ENCODE measurements at places on chromosomes 5 and 9.

DNA sequence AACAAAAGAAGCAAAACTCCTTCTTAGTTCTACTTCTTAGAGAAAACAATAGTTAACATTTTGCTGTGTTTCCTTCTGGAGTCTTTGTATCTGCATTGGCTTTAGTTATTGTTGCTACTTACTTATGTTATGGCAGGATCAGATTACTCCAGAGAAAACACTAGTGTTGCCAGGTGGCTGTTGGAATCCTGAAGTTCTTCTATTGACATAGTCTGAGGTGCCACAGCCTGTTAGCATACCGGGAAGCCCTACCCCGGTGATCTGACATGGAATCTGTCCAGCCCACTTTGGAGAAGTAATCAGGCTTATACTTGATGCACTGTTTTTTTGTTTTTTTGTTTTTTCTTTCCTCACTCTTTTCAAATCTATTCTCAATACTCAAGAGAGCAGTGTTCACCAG, 68.5 kb upstream of the CEP78 start:
- DNase-seq: no peak

DNA sequence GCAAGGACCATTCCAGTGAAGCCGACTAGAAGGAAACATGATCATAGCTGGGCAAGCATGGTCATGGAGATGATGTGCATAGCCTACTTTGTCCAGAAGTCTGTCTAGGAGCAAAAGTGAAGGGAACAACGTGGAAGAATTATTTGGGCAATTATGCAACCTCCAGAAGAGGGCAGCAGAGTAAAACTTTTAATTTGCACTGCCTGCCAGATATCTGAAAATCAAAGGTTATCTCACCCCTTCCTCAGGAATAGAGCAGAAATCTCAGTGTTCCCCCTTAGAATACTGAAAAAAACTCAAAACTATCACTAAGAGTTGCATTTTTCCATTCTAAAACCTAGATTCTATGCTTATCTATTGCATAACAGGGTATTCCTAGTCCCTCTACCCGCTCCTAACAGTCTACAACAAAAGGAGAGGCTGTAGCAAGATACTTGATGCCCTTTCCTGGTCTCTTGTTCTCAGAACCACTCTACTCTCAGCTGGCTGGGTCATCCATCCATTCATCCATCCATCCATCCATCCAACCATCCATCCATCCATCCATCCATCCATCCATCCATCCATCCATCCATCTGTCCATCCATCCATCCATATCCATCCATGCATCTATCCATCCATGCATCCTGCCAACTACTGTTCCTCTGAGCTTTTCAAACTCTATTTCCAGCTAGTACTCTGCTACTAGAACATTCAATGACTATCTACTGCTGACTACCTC, 8.4 kb upstream of the SETD9 start:
- DNase-seq: no peak

GRCh38 chr9:13570068-13570974, 290.8 kb upstream of the MPDZ start:
- no peak for DNase-seq

- no peak for DNase-seq
These were observed 123.4 kb downstream of the NXNL2 start for GRCh38 chr9:88658311-88658822.

GRCh38 chr5:174098694-174099093, 53.2 kb downstream of the NSG2 start:
- DNase-seq: no peak

- peak; percentile 15 for DNase-seq
These were observed 139.6 kb downstream of the SCAMP1 start for GRCh38 chr5:78500028-78500427.

DNA sequence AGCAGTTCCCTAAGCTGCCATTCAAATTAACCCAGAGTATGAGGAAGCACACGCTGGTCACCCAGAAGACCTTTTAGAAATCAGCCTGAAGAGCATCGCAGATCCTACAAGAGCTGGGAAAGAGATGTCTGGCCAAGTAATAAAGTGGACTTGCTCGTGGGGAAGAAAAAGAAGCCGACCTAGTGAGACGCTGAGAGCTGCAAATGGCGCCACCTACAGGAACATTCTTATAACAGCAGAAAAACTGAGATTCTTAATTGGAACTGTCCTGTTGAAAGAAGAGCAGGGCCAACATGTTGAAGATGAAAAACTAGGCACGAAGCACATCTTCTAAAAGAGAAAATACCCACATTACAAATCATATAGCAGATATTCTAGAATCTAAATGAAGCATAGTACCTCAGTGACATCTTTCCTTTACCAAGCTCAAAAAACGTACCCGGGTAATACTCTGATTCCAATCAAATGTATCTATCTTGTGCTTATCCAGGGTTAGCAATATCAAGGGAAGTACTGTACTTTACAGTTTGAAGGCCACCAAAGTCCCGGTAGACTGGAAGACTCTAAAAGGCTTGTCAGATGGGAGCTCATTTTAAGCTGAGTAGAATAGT, 3.9 kb upstream of the GNAQ start:
- DNase-seq: peak; percentile 56

DNA sequence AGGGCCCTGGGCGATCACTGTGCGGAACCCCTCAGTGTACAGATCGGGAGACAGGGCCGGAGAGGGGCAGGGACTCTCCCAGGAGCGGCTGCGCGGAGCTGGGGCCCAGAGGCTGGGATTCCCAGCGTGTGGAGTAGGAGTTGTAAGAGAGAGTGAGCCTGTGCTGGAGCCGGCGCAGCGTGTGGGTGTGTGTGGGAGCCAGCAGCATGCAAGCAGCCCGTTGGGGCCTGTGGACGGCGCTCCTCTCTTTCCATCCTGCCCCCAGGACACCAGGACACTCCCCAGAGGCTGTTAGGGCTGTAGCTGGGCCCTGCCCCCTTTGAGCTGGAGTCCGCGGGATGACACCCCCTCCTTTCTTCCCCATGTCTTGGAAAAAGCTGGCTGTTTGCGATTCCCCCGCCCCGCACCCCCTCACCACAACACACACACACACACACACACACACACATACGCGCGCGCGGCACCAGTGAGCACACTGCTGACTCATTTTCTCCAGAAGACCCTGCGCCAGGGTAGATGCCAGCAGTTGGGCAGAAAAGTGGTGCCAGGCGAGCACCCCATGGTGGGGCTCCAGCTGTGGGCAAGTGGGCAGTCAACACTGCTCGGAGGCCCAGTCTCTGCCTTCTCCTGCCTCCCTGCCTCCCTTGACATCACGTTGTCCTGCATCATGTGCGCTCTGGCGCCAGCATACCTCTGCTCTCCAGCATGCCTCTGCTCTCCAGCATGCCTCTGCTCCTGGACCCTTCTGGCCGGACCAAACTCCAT, 1.5 kb downstream of the COL27A1 start:
- no peak for DNase-seq

DNA sequence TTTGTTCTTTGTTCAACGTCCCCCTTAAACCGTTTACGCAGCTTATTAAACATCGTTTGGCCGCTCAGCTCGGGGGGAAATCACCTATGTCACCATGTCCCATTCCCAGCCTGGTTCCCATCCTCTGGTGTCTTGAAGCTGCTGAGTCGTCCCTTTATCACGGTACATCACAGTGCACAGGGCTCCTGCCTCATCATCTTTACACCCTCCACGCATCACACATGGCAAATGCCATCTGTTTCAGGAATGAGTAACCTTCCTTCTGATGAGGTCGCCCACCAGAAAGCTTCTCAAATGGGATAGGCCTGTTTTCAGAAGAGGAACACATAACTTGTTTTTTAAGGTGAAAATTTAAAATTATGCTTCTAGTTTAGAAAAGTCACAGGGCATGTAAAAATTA, 7.9 kb upstream of the LHX6 start:
- DNase-seq: no peak

DNA sequence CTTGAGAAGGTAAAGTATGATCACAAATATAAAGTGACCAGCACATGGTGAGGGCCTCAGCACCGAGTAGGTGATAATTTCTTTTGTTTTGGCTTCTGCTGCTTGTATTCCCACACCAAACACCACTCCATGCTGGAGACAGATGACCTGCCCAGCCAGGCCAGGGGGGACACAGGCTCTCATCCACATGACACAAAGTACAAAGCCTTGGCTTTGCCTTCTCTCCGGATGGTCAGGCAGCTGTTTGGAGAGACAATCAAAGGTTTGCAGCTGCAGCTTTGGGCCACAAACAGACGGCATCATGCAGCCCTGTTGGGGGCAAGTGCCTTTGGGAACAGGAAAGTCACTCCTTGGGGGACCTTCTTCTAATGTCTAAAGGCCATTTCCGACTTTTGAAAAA, 226.2 kb upstream of the KLF4 start:
- no peak for DNase-seq

DNA sequence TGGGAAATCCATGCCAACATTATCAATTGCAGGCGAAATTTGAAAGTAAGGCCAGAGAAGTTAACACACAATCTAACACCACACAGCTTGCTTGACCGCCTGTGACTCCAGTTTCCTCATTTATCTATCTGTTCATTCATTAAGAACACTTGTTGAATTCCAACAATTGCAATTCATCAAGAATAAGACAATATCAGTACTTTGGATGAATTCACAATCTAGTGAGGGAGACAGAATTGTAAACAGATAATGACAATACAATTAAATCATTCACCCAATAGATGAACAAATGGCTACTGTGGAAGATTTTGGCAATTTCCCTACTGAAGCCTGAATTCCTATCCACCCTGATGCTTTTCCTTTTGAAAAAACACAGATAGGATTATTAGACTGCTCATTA, 181.6 kb downstream of the TRIM36 start:
- DNase-seq: no peak

DNA sequence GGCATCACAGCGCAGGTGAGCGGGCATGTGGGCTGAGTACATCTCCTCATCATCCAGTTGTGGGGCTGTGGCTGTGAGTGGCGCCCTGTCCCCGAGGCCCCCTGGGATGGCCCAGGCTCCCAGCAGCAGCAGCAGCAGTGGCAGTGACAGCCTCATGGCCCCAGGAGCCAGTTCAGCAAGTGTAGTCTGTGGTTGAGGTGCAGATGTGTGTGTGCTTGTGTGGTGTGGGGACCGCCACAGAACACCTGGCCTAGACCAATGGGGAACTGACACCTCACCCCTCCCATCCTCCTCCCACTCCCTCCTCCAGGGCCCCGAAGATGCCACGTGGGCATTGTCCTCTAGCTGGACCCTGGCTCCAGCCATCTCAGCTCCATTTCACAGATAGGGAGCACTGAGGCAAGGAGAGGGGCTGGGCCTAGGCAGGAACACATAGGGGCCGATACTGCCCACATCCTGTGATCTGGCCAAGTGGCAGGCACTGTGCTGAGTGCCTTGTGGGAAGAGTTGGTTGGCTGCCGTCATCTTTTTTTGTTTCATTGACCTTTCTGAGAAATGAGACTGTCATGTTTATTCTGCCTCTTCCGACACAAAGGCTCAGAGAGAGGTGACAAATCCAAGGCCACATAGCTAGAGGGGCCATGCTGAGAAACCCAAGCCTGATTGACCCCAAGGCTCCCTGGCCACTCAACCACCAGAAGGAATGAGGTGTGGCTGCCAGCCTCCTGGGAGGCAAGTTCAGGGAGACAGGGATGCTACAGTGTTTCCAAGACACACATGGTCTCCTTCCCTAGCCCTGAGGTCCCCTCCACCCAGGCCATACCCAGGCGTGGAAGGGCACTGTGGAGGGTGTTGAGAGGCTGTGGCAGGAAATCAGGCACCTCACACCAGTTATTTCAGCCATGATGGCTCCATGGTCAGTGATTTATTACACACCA, at the start of gene MZB1:
Gene MZB1 (minus strand): TSS at position 213 of the 938 bp plus-strand sequence. CDS start 57 bp downstream, at position 156.
- DNase-seq: peak; percentile 67

- no peak for DNase-seq
These were observed 91.3 kb downstream of the RALGPS1 start for GRCh38 chr9:127005770-127006314.

GRCh38 chr5:68962757-68963484, 130.9 kb upstream of the SLC30A5 start:
- no peak for DNase-seq

GRCh38 chr5:176888016-176888864, 10.9 kb downstream of the HK3 start:
- DNase-seq: no peak

- DNase-seq: no peak
These were observed 460.7 kb downstream of the NTRK2 start for GRCh38 chr9:85130260-85130659.

DNA sequence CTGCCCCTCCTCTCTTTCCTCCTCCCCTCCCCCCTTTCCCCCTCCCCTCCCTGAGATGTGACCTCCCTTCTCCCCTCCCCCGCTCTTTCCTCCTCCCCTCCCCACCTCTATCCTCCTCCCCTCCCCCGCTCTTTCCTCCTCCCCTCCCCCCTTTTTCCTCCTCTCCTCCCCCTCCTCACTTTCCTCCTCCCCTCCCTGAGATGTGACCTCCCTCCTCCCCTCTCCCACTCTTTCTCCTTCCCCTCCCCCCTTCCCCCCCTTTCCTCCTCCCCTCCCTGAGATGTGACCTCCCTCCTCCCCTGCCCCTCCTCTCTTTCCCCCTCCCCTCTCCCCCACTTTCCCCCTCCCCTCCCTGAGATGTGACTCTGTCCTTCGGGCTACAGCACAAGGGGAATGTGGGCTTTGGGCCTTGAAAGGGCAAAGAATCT, 169.8 kb downstream of the COL23A1 start:
- DNase-seq: no peak

GRCh38 chr5:56688402-56688801, 126.9 kb upstream of the MAP3K1 start:
- no peak for DNase-seq

GRCh38 chr5:3671337-3671736, 75.7 kb downstream of the IRX1 start:
- DNase-seq: no peak

DNA sequence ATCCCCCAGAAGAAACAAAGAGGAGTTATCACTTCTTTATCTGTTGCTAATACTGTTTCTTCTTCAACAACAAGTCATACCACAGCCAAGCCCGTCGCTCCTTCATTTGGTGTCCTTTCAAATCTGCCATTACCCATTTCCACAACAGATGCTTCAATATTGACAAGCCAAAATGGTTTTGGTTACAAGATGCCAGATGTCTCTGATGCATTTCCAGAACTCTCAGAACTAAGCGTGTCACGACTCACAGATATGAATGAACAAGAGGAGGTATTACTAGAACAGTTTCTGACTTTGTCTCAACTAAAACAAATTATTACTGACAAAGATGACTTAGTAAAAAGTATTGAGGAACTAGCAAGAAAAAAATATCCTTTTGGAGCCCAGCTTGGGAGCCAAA, 16.0 kb upstream of the HAND1 start:
- DNase-seq: no peak

GRCh38 chr9:133709015-133709611, 29.0 kb downstream of the SARDH start:
- no peak for DNase-seq

DNA sequence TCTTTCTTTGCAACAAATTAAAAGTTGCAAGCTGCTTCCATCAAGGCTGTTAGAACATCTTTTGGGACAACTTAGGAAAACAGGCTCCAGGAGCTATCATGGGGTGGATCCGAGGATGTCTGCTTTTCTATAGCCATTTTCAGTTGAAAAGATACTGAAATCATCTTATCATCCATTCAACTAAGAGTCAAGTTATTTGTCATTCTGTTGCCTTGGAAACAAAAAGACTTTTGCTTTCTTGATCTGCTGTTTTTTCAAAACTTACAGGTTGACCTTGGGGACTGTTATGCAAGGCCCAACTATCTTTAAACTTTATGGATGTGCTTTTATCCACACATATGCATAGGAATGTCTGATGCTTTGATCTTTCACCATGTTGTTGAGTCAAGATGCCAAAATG, 545.3 kb upstream of the DAP start:
- DNase-seq: no peak

Measured in stimulated activated effector memory CD8-positive, alpha-beta T cell treated with anti-CD3 and anti-CD28 coated beads, Interleukin-12 subunit alpha, Interleukin-12 subunit beta, amount 100 ng/mL, for 72 hours (primary cell).